ENCODE measurements at places on chromosomes 2 and 18.

- DNase-seq: no peak
These were observed 3.0 kb downstream of the PLEK start for GRCh38 chr2:68367953-68368653.

- no peak for DNase-seq
These were observed 11.4 kb upstream of the NMUR1 start for GRCh38 chr2:231541645-231542044.

DNA sequence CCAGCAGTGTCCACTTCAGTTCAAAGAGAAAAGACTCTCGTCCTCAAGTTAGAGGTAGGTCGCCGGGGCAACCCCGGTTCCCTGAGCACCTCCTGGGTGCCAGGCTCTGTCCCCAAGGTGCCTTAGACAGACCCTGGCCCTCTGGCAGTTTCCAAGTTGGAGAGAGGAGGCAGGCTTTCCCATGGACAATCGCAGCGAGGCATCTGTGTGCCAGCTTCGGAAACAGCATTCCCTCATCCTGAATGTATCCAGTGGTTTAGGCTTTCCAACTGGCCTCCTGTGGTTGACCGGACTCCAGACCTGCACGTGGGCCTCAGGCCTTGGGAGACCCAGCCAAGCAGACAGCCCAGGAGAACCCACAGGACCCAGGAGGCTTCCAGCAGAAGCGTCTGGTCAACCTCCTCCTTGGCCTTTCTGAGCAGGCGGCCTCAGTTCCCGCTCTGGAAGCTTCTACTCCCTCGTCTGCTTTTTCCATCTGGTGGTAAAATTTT lies 70.3 kb downstream of the KCNF1 start:
- no peak for DNase-seq

DNA sequence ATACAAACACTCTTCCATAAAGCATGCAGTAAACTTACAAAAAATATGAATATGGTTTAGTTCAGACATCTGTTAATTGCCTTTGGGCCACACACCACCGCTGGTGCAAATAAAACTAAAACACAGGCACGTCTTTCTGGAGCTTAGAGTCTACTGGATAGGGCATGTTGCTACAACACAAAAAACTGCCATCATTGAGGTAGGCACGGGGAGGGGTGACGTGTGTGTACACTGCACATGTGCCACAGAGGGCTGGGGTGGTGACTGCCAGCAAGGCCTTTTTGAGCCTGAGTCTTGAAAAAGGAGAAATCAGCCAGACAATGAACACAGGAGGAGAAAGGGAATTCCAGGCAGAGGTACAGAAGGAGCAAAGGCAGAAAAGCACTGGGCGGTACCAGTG lies 5.1 kb downstream of the SERPINE2 start:
- DNase-seq: no peak

DNA sequence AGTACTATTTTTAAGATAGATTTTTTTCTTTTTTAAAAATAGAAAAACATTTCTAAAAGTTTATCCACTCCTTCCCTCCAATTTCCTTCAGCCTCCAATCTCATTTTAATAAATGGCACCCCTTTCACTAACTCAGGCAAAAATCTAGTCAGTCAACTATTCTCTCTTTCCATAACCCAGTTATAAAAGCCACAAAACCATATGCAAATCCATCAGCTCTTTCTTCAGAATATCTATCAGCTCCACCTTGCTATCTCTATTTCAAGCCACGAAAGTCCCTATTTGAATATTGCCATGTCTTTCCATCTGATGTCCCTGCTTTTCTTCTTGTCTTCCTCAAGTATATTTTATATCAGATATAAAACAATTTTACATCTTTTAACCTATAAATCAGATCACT lies 397.1 kb downstream of the ERBB4 start:
- DNase-seq: no peak

DNA sequence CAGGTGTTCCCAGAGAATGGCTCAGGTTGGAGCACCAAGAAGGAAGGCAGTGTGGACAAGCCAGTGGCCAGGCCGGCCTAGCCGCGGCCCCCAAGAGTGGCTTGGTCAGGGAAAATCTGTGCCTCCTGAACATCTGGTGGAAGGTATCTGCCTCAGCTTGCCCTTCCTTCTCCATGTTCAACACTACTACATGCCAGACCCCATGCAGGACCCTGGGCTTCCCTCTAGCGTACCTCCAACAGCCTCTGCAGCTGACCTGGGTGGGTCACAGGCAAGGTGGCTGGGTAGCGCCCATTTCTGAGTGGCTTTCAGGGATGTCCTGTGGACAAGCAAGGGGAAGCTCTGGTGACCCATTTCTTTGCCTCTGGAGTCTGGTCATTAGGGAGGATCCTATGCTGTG lies 7.7 kb downstream of the WNT10A start:
- DNase-seq: no peak

GRCh38 chr2:149885468-149885867 lies 297.9 kb upstream of the MMADHC start:
- no peak for DNase-seq

DNA sequence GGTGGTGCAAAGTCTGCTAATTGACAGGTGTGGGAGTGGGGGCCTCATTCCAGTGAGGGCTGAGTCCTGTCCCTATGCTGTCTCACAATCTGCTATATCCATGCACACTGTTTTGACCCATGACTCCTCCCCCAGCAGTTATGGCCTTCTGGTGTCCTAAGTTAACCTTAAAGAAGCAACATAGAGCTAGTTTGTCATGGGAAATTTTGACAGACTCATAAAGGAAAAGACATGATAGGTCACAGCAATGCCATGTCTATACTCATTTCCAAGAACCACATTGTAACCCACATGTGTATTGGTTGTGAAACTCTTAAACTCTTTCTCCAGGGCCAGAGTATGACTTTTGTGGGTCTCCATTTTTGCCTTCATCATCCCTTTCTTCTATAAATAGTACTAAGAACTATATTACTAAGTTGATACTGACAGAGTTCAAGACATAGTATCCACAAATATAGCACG lies 78.2 kb upstream of the SLC1A4 start:
- no peak for DNase-seq

DNA sequence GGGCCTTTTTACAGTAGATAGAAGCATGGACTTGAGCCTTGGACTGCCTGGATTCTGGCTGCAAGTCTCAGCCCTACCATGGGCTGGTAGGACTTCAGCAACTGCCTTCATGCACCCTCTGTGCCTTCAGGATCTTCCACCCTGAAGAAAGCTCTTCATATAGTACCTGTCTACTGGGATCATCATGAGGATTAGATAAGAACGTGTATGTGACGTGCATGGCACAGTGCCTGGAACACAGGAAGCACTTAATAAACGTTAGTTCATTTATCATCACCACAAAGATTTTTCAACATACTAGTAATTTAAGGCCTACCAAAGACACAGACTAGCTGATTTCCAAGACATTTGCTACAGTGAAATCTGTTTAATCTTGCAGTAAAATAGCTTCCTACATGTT lies 53.2 kb upstream of the ITM2C start:
- no peak for DNase-seq

DNA sequence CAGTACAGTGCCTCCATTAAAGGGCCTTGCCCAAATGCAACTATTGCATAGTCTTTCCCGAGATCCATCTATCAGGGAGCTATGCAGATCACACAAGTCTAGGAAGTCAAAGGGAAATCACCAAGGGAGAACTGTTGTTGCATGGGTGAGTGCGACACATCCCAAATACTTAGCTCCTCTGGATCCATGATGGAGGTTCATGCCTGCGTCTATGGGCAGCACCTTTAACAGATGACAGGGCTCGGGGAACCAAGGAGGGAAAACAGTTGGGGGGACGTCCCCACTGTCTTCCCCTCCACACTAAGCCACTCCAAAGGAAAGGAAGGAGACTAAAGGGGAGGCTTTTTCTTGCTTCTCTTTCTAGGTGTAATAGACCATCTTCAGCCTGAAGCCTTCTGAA lies 552.8 kb upstream of the PKDCC start:
- DNase-seq: no peak

Measured in stimulated activated CD8-positive, alpha-beta memory T cell treated with anti-CD3 and anti-CD28 coated beads, Interleukin-15, amount 100 ng/mL, for 1 hour (primary cell).